Stimulated activated CD4-positive, alpha-beta T cell treated with anti-CD3 and anti-CD28 coated beads, Interleukin-12 subunit alpha, Interleukin-12 subunit beta, amount 100 ng/mL, for 4 hours (primary cell): ENCODE measurements at places on chromosomes 3 and 15.

- DNase-seq = peak; percentile 37
These were observed 907 bp downstream of the PLXNA1 start for GRCh38 chr3:126983653-126984390.

DNA sequence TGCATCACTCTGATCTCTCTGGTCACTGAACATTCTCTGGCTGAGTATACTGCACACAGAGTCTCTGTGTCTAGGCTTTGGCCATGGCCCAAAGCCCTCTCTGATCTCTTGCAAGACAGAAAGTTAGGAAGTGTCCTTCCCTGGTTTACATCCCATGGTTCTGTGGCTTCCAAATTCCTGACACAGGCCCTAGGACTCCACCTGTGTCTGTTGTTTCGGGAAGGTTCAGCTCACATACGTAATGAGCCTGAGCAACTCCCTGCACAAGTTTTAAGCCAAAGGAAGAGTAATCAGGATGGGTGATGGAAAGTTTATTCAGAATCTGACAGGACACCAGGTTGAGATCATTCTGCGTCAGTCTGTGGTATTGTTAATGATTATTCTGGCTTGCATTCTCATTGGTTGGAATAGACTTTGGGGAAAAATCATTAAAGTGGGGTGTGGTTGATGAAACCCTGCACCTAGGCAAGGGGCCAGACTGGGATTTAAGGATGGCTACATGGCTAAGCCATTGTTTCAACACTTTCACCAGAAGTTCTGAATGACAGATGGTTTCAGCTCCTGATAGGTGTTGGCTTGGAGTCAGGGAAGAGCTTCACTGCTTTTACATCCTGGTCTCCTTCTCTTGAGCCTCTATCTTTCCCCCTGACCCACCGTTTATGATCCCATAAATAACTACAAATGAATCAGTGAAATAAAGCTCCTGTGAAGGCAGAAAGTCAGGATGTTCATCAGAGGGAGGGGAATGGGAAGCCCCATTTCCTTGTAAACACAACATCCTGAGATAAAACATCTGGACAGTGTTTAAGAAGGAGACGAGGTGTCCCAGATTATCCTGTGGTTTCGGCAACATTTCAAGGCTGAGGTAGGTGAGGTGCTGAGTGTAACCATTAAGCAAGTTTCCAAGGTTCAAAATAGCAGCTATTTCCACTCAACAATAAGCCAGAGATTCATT, 14.1 kb downstream of the LCMT2 start:
- DNase-seq = no peak

GRCh38 chr3:28989646-28990089, 291.2 kb upstream of the RBMS3 start:
- DNase-seq = no peak

- DNase-seq = no peak
These were observed 25.9 kb upstream of the AKAP13 start for GRCh38 chr15:85354461-85354860.

DNA sequence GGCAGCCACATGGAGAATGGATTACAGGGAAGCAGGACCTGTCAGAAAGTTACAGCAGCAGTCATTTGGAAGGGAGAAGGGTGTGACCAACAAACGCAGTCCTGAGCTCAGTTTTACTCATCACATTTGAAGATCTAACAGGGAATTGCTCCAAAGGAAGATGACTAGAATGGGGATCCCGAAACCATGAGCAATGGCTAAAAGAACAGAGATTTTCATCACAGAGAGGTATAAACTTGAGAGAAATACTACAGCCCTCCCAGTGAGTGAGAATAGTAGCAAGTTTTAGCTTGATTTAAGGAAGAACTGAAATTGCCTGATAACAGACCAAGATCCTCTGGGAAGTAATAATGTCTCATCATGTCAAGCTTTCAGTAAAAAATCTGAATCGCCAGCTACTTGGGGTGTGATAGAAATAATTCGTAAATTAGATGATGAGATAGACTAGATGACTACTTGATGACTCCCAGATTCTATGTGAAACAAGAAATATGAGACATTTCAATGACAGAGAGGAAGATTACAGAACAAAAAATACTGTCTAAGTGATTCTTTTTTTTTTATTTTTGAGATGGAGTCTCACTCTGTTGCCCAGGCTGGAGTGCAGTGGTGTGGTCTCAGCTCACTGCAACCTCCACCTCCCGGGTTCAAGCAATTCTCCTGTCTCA, 16.9 kb downstream of the CD47 start:
- DNase-seq = no peak

DNA sequence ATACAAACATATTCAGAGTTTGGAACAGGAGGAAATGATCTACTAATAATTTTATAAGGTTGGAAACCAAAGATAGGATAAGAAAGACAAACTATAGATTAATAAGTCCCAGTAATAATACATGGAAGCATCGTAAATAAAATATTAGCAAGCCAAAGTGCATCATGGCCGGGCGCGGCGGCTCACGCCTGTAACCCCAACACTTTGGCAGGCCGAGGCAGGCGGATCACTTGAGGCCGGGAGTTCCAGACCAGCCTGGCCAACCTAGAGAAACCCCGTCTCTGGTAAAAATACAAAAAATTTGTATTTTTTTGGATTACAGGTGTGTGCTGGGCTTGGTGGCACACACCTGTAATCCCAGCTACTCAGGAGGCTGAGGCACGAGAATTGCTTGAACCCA, 14.9 kb downstream of the MUC4 start:
- no peak for DNase-seq

GRCh38 chr3:45730409-45731154, 41.4 kb downstream of the SACM1L start:
- no peak for DNase-seq

DNA sequence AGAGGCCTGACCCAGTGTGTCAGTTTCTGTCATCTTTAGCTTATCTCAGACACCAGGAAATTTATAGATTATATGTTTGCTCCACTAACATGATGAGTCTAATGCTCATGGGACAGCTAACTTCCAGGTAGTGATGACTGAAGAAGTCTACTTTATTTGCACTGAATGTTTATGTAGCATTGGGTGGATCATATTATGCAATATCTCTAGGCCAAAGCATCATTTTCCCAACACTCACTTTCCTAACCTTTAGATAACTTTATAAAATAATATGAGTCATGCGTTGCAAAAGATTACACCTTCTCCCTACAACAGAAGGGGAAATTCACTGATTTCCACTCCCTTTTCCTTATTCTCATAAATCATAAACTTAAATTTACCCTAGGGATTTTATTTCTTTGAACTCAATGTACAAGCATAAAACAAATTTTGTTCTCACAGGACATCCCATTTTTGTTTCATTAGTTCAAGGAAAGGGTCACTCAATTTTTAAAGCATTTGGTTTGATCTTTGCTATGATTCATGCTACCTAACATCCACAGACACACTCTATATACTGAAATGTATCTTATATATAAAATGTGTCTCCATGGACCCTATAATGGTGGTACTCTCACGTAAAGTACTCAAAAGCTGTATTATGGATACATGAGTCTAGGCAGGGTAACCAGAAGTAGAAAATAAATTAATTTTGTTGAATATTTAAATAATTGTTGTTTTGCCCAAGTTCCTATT, 225.2 kb downstream of the WDR72 start:
- DNase-seq = no peak

GRCh38 chr3:13494463-13495350, 14.6 kb downstream of the HDAC11 start:
- DNase-seq = no peak

- no peak for DNase-seq
These were observed 207.6 kb downstream of the STAG1 start for GRCh38 chr3:136544532-136544931.

DNA sequence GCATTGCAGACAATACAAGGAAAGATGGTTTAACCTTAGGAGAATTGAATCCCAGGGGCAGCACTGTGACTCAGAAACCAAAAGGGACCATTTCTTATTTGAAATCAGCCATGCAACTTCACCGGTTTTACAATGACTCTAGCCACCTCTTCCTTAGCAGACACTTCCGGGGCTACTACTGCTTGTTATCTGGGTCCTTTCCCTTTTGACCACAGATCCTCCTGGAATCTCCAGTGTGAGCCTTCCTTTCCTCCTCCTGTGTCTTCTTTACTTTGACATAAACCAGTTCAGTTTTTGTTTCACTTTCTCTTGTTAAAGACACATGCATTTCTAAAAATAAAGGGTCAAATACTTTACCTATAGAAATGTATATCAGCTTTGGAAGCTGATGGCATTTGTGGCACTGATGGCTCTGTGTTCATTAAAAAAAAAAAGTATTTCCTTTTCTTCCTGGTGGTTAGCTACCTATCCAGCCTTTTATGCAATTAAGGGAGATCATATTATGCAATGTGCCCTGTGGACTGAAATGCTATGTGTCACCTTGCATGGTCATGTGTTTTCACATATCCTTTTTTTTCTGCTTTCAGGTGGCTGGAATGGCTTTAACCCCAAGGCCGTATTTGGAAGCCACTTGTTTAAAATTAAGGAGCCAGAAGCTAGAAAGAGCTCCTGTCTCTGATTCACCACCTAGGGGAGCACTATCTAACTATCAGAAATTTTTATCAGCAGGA, 296.2 kb downstream of the CHL1 start:
- no peak for DNase-seq

DNA sequence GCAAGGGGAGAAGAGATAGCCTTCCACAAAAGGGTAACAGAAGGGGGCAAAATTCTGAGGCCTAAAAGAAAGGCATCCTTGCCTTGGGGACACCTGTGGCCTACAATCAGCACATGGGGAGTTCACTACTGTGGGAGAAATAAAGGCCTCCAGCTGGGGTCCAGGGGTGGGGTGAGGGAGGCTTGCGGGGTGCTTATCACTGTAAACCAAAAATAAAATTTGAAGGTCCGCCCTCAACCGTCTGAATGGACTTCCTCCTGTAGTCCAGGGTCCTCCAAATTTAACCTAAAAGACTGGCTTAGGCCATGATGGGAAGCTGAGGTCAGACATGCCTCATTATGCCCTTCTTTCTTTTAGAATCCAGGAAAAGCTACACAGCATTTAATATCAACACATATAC, 2.1 kb upstream of the POLR2M start:
- no peak for DNase-seq

- DNase-seq = no peak
These were observed 608 bp upstream of the SLC6A6 start for GRCh38 chr3:14401692-14402303.

GRCh38 chr3:156705761-156706616, 31.6 kb downstream of the TIPARP start:
- DNase-seq = no peak

DNA sequence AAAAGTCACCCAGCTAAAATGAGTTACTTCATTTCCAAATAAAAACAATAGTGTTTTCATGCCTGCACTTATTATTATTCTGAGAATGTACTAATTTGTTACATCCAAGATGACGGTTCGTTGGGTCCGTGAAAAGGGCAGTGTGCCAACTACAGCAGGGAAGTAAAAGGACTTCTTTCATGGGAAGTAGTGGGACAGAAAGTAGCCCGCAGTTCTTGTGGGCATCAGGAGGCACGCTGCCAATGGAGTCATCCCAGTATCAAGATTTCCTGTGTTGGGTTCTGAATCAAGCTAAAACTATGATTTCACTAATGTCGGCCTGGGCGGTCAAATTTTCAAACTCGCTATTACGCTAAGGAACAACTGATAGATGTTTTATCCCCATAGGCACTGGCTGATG, 254.5 kb upstream of the SOX2 start:
- no peak for DNase-seq

- no peak for DNase-seq
These were observed 201.5 kb downstream of the UACA start for GRCh38 chr15:70561885-70562284.

DNA sequence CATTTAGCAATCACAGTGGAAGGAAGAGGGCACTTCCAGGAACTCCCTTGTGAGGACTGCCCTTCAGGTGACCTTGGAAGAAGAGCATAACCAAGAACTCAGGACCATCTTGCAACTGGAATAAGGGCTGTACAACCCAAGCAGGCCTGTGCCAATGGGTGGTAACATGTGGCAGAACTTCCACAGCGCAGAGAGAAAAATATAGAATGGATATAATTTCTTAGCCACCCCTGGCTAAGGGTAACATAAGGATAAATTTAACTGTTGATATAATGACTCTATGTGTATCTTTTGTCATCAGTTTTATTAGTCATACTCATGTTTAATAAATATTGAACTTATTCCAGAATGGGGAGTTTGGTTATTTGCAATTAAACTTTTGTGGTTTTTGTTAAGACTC, 13.4 kb upstream of the MFSD1 start:
- no peak for DNase-seq

DNA sequence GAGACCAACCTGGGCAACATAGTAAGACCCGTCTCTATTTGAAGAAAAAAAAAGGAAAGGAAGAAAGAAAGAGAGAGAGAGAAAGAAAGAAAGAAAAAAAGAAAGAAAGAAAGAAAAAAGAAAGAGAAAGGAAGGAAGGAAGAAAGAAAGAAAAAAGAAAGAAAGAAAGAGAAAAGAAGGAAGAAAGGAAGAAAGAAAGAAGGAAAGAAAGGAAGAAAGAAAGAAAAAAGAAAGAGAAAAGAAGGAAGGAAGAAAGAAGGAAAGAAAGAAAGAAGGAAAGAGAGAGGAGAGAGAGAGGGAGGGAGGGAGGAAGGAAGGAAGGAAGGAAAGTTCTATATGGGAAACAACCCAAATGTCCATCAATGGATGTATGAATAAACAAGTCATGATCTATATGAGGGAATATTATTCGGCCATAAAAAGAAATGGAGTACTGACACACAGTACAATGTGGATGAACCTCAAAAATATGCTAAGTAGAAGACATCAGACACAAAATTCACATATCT, 28.8 kb upstream of the TM4SF1 start:
- DNase-seq = no peak

DNA sequence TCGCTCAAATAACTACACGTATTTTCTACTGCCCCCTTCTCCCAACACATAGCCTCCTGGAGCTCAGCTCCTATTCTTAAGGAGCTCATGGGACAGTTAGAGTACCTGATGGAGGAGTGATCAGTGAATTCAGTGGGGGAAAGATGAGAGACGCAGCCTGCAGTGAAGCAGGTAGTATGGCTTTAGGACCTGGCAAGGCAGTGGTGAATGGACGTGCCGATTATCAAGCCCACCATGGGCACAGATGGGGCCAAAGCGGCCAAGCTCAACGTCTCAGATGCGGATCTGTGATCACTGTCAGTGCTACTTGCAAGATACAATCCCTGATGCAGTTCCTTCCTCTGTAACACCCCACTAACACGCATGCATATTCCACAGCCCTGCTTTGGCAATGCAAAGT, 45.8 kb upstream of the ATP2B2 start:
- no peak for DNase-seq

GRCh38 chr3:60555686-60556354, 695.4 kb downstream of the FHIT start:
- no peak for DNase-seq

- DNase-seq = no peak
These were observed 195.2 kb upstream of the MME start for GRCh38 chr3:154884952-154885351.

- DNase-seq = no peak
These were observed 53.4 kb upstream of the SMAD6 start for GRCh38 chr15:66648588-66648987.
